ENCODE measurements at places on chromosomes 12 and 14. TPM values are rescaled to one million over a fixed set of nuclear protein-coding genes. Genes with fewer than 3 reads are reported as not detected.

OVCH1 gene
- 0.51 TPM for total RNA-seq

BCL2L14 gene
- not detected for total RNA-seq

LMNTD1 gene
- not detected for total RNA-seq

OXA1L gene
- 66.5 TPM for total RNA-seq
